ENCODE measurements at places on chromosomes 6 and 20.

DNA sequence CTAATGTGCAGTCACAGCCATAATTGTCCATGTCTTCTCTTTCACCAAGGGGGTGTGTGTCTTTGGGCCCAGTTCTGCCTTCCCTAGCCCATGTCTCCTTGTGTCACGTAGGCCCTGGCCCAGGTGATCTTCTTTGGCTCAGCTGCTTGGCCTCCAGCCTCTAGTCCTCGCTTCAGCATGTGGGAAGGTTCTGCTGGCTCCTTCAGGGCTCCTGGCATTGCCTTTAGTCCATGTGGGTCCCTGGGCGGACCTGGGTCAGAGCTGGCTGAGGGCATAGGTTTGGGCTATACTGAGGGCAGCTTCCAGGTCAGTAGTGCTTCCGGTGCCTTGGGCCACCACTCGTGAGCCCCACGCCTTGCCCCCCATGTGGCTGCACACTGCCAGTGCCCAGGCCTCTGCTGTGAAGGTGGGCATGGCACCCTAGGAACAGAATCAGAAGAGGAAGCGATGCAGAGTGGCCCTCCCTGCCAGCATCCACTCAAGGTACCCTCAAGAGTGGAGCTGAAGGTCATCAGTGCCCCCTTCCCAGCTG lies 12.8 kb downstream of the AARS2 start:
- DNase-seq: no peak

DNA sequence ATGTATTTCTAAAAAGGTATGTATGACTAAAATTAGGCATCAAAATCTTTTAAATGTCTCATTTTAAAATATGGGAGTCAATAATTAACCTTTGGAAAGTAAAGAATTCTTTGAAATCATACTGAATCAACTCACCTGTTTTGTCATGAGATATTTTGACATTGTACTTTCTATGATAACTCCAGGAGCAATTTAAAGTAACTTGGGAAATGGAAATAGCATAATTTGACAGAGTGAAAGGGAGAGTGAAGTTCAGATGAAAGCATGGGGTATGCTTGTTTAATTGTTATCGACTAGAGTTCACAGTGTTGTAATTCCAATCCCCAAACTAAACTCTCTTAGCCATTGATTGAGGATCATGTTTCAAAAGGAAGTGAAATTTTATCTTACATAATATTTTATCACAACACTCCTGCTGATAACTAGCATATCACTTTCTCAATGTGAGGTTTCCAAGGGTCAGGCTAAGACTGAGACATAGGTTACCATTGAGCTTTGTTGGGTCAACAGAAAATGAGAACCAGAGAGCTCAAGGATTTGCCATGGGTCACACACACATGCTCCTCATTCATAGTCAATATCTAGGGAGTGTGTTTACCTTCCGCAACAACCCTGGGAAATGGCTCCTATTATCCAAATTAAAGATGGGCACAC lies 2.3 kb downstream of the GSTA1 start:
- no peak for DNase-seq

GRCh38 chr20:12987261-12987660 lies 21.5 kb upstream of the SPTLC3 start:
- DNase-seq: no peak

DNA sequence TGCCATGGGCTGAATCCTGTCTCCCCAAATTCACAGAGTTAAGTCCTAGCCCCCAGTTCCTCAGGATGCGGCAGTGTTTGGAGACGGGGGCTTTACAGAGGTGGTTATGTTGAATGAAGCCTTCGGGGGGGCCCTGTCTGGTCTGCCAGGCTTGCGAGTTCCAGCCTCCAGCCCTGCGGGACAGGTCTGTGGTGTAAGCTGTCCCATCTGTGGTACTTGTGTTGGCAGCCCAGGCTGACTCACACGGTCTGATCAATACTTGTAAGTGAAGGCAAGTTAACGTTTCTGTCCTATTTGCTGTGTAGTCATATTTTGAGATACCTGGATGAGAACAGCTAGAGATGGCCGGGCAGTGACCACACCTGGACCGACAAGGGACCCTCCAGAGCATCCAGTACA lies 51.8 kb upstream of the GPR31 start:
- DNase-seq: no peak

DNA sequence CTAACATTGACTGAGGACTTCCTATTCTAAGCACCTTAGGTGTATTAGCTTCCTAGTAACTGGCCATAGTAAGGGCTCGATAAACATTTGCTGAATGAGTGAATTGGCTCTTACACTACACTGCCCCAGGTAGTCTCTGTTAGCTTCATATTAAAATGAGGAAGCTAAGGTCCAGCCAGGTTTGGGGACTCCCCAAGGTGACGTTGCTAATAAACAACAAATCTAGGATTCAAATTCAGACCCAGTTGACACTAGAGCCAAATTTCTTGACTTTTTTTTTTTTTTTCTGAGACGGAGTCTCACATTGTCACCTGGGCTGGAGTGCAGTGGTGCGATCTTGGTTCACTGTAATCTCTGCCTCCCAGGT lies 16.2 kb downstream of the ARHGAP40 start:
- DNase-seq: no peak

- DNase-seq: no peak
Measured at GRCh38 chr6:129754750-129755149, 44.8 kb upstream of the ARHGAP18 start.

GRCh38 chr6:20717743-20718142 lies 183.5 kb downstream of the CDKAL1 start:
- no peak for DNase-seq

GRCh38 chr6:110322874-110323242 lies 35.3 kb downstream of the METTL24 start:
- no peak for DNase-seq

Measured in activated T-cell treated with anti-CD3 and anti-CD28 coated beads for 1 hour (primary cell).